Sigmoid colon (tissue), 7 donors: ENCODE measurements at places on chromosomes 2 and 18. TPM values are rescaled to one million over a fixed set of nuclear protein-coding genes. Genes with fewer than 3 reads are reported as not detected.

GRCh38 chr2:138086576-138086975, 122.3 kb downstream of the HNMT start:
- no peak for DNase-seq

DNA sequence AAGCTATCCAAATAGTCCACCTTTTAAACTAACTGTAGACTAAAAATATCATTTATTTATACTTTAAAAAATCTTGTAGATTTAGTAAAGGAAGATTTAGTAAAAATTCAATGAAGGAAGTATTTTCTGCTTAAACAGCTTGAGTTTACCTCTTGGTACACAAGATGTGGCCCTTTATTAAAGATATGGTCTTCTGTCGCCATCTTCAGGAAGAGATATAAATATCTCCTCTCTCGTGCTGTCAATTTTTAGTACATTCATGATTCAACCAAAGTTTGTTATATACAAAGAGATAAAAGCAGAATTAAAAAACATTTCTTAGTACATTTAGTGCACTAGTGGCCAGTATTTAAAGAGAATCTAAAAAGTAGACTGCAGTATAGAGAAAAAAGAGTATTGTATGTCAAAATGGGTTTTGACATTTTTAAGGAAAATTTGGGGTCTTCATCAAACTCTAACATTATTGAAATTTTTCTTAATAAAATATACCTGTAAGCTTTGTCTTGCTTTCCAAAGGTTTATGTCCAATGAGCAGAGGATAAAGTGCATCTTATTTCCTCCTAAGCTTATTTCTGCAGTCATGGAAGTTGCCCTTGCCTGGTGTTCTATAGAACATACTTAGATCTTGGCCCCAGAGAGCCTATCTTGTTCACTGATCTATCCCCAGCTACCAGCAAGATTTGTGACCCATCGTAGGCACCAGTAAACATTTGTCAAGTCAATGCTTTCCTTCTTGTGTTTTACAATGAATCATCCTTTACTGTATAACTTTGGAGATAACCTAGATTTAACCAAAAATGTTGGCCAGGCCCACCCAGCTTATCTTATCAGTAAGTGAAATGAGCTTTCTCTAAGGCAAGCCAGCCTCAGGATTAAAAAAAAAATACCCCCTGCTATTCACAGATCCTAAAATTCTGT, 18.5 kb upstream of the EML6 start:
- no peak for DNase-seq

DNA sequence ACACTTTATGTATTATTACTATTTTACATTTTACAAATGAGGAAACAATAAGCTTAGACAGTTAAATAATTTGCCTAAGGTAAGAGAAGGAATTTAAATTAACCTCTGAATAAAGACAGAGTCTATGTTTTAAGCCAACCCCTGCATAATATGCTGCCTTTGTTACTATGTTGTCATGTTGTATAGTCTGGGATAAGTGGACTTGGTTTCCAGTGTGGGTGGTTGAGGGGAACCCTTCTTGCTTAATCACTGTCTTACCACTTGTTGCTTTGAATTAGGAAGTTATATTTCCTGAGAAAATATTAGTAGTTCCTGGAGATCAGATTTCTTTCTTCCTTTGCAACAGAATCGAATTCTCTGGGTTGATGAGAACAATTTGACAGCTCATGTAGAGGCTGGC, 52.6 kb downstream of the AGPS start:
- no peak for DNase-seq

DNA sequence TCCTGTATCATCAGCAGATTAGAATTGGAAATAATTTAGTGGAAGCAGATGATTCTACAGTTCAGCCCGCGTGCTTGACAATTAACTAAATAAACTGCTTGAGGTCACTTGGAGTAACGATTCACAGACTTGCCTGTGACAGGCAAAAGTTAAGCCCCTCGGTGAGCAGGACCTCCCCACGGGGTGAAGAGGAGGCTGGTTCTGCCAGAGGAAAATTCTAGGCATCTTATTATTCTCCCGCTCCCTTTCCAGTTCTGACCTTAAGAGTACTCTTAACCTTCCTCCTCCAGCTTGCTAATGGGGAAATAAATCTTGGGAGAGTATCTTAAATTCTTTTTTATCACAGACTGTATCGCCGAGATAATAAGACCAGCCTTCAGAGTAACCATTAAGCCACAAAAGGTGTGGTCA, 169.7 kb upstream of the SMAD2 start:
- no peak for DNase-seq

DNA sequence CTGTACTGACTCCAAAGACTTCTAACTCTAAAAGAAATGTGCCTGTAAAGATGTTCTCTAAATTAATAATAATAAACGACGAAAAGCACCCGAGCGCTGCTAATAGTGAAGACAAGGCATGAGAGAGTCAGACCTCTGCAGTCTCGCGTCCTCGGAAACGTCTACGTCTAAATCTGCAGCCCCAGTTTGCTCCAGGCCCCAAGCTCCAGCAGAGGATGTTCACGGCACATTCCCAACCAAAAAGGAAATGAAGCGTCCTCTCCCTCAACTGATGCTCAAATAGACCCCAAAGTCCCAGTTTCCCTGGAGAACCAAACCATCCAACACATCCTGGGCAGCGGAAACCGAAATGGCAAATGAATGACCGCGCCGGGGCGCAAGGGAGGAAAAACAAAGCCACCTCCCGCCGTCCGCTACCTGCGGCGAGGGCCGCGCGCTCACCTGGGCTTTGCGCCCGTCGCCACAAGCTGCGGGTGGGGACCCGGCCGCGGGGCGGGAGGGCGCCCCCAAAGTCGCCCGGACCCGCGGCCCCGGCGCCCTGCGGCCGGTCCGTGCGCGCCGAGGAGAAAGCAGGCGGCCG, 47.1 kb upstream of the CCDC150 start:
- no peak for DNase-seq

DNA sequence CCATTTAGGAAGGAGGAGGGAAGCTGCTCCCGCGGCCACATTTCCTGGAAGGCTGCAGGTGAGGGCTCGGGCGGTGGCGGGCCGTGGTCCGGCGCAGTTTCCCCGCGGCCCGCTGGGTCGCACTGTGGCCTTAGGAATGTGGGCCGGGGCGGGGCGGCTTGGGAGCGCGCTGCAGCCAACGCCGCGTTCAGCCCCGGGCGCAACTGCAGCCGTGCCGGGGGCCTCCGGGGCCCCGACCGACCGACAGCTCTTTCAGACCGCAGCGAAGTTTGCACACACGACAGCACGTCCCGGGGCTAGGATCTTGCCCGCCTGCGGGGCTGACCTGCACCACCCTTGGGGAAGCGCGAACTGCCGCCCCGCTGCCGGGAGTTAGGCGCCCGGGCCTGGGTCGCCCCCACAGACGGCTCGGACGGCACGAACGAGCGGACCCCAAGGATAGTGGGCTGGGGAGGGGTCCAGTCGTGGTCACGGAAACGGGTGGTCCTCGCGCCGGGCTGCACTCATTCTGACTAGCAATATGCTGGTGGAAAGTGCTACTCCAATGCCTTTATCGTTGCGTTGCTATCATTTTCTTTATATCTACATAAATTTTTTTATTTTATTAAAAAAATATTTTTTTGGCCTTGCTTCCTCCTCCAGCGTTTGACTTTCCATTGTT, 69.9 kb upstream of the DLX2 start:
- peak; percentile 69 for DNase-seq

- DNase-seq = no peak
Measured at GRCh38 chr18:44323125-44323524, 357.6 kb upstream of the SETBP1 start.

DNA sequence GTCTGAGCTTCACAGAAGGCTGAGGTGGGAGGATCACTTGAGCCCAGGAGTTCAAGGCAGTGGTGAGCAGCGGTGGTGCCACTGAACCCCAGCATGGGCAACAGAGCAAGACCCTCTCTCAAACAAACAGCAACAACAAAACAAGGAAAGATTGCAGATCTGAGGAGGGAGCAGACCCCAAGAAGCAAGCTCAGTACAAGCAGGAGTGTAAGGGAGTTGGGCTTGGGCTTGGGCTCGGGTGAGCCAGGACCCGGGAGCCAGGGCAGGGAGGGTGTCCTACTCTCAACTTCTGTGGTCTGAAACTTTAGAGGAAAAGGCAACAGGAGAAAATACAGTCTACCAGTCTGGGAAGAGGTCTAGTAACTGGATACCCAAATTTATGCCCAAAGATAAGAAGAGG, 92.0 kb upstream of the RAB12 start:
- peak; percentile 43 for DNase-seq

The INPP5D gene
- total RNA-seq = 10.0 TPM

DNA sequence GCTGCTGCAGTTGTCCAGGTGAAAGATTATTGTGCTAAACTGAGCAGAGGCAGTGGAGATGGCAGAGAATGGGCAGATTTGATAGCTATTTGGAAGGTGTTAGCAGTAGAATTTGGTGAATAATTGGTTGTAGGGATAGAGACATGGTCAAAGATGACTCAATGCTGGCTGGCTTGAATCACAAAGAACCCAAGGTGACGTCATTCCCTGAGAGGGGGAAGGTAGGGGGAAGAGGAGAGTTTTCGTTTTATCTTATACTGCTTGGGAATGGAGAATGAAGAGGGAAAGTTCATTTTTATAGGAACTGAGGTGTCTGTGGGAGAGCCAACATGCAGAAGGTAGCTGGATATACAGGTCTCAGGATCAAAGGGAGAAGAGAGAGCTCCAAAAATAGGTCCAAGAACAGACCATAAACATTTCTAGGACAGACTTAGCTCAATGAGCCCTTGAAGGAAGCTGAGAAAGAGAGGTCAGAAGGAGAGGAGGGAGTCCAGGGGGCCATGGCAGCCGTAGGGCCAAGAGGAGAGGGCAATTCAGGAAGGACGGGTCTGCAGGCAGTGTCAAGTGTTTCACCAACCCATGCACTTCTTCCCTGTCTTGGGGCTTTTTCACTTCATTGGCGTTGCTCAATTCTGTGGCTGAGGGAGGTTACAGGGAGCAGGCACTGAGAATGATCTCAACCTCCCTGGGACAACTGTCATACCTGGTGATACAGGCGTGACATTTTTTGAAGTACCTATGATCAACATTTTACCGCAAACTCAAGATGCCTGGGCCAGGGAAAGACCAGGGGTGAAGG, 281.3 kb downstream of the TDRD15 start:
- no peak for DNase-seq

- no peak for DNase-seq
Measured at GRCh38 chr2:167133614-167134013, 245.3 kb downstream of the XIRP2 start.

GRCh38 chr2:120317916-120318315, 28.0 kb upstream of the INHBB start:
- DNase-seq = no peak

The TBR1 gene
- not detected for total RNA-seq

The DSG4 gene
- not detected for total RNA-seq

- peak; percentile 74 for DNase-seq
Measured at GRCh38 chr18:63284173-63284799, 35.3 kb downstream of the BCL2 start.

- peak; percentile 80 for DNase-seq
Measured at GRCh38 chr2:232588680-232589585, 38.4 kb downstream of the EIF4E2 start.

GRCh38 chr18:70135604-70136003, 69.9 kb downstream of the RTTN start:
- no peak for DNase-seq

- DNase-seq = no peak
Measured at GRCh38 chr2:84273406-84273805, 185.7 kb downstream of the SUCLG1 start.
